ENCODE measurements at places on chromosomes 7 and 10.

GRCh38 chr7:27842094-27842692, 102.2 kb downstream of the TAX1BP1 start:
- H3K27ac ChIP-seq: no peak overlapping the region
- H3K36me3 ChIP-seq: no peaks in the 10 kb centered on the region
- H3K4me3 ChIP-seq: no peak overlapping the region
- DNase-seq: no peak

GRCh38 chr10:8438603-8439002, 384.1 kb downstream of the GATA3 start:
- no peak for DNase-seq
- H3K27me3 ChIP-seq: no peaks in the 10 kb centered on the region
- H3K36me3 ChIP-seq: no peaks in the 10 kb centered on the region
- H3K4me1 ChIP-seq: no peaks in the 10 kb centered on the region
- no peak overlapping the region for H3K27ac ChIP-seq

DNA sequence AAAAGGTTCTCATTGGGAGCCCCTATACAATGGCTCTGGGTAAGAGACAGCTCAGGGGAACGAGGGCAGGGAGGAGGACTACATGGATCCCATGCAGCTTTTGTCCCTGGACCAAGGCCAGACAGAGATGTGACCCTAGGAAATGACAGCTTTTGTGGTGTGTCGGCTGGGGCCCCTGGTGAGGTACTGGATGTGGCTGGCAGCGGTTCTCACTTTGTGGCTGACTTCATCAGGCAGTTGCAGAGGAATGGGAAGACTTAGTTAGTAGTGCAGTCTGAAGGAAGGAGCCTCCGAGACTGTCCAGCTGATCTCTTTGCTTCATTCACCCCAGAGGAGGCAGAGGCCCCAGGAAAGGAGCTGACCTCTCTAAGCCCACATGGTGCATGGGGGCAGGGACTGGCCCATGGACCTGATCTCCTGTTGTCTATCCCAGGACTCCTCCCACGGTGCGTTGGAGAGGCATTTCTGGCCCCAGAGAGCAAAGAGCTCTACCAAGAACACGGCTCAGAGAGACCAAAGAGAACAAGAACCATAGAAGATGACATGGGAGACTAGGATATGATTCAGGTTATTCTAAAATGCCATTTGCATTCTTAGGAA, 202.9 kb downstream of the RPS24 start:
- H3K4me3 ChIP-seq: no peak overlapping the region
- no peaks in the 10 kb centered on the region for H3K36me3 ChIP-seq
- H3K27ac ChIP-seq: no peak overlapping the region

DNA sequence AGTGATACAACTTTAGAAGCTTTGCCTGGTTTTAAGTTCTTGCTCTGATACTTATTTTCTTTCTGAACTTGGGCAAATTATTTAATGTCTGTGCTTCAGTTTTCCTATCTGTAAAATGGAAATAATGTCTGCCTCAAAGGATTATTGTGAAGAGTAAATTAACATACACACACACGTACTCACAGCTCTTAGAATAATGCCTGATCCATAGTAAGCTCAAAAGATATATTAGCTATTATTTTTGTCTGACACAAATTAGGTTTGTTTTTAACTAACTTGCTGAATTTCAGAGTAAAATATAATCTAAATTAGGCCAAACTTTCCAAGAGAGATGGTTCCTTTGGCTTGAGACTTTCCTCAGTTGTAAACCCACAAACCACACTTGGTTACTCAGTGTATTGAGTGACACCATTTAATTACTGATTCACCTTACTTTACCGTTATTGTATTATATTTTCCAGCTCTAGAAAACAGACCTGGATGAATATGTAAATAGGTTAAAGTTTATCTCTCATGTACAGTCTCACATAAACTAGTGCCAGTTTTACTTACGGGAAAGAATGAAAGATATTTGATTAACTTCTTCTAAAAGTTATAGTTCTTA, 50.4 kb downstream of the VTI1A start:
- no peaks in the 10 kb centered on the region for H3K27me3 ChIP-seq
- H3K36me3 ChIP-seq: no peaks in the 10 kb centered on the region
- DNase-seq: no peak
- H3K4me3 ChIP-seq: no peak overlapping the region
- H3K27ac ChIP-seq: no peak overlapping the region

- H3K36me3 ChIP-seq: no peaks in the 10 kb centered on the region
- no peak overlapping the region for H3K4me3 ChIP-seq
- H3K27me3 ChIP-seq: no peaks in the 10 kb centered on the region
- H3K27ac ChIP-seq: no peak overlapping the region
Observed at GRCh38 chr7:27686315-27686714, 23.6 kb upstream of the HIBADH start.

DNA sequence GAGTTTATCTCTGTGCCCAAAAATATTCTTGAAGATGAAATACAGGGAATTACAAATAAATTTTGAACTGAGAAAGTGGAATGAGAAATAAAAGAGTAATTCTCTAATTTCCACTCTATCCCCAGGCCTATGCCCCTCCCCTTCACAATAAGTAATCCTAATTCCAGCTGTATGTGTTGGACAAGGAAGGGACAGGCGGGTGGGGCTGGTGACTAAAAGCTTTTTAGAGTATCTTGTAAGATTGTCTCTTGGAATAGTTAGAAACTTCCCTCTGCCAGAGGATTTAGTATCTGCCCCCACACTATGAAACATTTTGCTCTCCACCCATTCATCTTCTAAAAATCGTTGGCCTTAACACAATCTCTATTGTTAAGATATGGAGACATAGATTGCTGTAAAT, 199.2 kb downstream of the MBL2 start:
- H3K4me3 ChIP-seq: no peak overlapping the region
- H3K4me1 ChIP-seq: no peaks in the 10 kb centered on the region
- H3K27me3 ChIP-seq: no peaks in the 10 kb centered on the region
- DNase-seq: no peak

- H3K4me3 ChIP-seq: no peak overlapping the region
- no peaks in the 10 kb centered on the region for H3K27me3 ChIP-seq
- no peak for DNase-seq
- no peak overlapping the region for H3K27ac ChIP-seq
- H3K36me3 ChIP-seq: no peaks in the 10 kb centered on the region
Observed at GRCh38 chr10:24869354-24870015, 82.9 kb downstream of the PRTFDC1 start.

- no peak overlapping the region for H3K4me3 ChIP-seq
- H3K27me3 ChIP-seq: no peaks in the 10 kb centered on the region
- no peaks in the 10 kb centered on the region for H3K36me3 ChIP-seq
- no peak overlapping the region for H3K27ac ChIP-seq
Observed at GRCh38 chr10:77732213-77733003, 94.8 kb upstream of the KCNMA1 start.

DNA sequence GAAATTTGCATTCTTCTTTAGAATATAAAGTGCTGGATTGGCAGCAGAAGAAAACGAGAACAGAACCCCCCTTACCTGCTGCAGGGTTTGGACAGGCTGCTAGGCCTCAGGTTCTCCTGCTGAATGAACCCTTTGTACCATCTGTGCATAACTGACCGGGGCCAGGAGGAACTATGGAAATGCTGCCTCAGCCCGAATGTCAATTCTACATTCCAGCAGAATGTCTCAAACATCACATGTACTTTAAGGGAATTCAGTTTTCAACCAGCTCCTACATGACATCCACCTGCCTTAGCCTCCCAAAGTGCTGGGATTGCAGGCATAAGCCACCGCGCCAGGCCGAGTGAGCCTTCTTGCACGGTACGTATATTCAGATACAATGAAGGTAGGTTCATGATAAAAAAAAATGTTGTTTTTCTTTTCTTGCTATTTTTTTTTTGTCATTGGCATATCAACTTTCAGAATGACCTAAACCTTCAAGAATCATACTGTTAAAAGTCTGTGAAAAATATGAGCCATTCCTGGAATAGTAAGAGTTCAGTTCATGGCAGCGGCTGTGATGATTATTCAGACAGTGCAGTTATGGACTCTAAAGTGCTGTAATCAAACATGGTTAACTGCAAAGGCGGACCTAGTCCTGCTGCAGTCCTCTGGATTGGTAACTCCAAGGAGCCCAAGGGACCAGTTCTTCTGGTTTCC, 84.4 kb upstream of the TNS3 start:
- H3K27ac ChIP-seq: no peak overlapping the region
- no peak for DNase-seq
- no peaks in the 10 kb centered on the region for H3K27me3 ChIP-seq
- H3K4me1 ChIP-seq: no peaks in the 10 kb centered on the region
- no peak overlapping the region for H3K4me3 ChIP-seq

- DNase-seq: no peak
- no peaks in the 10 kb centered on the region for H3K36me3 ChIP-seq
- H3K4me1 ChIP-seq: no peaks in the 10 kb centered on the region
- no peaks in the 10 kb centered on the region for H3K27me3 ChIP-seq
- H3K4me3 ChIP-seq: no peak overlapping the region
Observed at GRCh38 chr10:77581738-77582137, 55.9 kb downstream of the KCNMA1 start.

All from prostate gland (tissue), 2 donors.